Hippocampal formation (tissue), 2 donors: ENCODE measurements at places on chromosomes 7 and 10.

DNA sequence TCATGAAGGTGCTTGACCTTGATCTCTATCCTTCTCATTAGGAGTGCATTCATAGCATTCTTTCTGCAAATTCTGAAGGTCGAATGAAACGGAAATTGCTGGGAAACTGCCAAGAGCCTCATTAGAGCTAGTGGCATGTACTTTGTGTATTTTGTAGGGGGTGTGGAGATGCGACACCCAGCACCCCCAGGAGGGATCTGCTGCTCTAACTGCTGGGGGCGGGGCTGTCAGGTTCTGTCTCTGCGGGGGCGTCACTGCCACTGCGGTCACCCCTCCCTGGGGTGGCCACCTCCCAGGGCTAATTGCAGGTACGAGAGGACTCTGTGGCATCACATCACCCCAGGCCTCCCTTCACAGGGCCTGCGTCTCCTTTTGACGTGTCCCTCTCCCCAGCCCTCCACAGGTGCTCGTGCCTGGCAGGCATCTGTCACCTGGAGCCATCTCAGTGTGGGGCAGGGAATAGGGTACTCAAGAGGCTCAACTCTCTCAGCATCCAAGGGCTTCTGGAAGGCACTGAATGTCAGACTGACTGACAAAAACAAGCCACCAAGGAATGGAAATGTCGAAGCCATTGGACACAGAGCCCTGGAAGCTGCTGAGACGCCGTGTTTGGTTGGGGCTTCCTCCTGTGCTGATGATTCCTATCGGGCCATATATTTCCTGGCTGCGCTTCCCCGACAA, 151.1 kb downstream of the ACTR3B start:
- DNase-seq: no peak

DNA sequence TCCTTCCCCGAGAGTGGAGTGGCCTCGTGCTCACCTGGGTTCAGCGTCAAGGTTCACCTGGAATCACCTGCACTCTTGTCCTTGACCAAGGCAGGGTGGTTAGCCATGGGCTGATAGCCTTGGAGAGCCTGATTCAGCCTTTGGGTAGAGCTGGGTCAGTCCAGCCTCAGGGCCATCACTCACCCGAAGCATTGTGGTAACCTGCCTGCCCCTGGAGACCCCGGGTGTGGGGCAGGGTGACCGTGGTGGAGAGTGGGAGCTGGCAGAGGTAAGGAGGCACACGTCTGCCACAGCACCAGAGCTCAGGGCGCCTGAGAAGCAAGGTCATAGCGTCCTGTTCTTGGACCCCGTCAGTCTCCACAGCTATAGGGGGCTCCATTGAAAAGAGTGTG, 27.8 kb upstream of the WDFY4 start:
- no peak for DNase-seq

GRCh38 chr10:69332278-69333010, 54.1 kb downstream of the HK1 start:
- no peak for DNase-seq

DNA sequence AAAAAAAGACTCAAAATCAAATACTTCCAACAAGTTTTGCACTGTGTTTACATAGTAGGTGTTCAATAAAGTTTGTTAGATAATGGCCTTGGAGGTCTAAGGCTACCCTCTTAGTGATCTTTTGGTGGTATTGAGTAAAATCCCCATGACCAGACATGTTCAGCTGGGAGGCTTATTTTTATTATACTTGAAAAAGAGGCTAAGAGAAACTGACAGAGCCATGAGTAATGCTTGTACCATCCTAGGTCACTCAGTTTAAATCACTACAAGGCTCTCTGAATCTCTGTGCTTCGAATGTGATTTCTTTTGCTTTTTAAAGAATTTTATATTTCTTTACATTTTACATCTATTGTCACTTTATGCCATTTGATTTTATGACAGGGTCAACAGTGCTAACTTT, 90.5 kb downstream of the TWIST1 start:
- DNase-seq: no peak

DNA sequence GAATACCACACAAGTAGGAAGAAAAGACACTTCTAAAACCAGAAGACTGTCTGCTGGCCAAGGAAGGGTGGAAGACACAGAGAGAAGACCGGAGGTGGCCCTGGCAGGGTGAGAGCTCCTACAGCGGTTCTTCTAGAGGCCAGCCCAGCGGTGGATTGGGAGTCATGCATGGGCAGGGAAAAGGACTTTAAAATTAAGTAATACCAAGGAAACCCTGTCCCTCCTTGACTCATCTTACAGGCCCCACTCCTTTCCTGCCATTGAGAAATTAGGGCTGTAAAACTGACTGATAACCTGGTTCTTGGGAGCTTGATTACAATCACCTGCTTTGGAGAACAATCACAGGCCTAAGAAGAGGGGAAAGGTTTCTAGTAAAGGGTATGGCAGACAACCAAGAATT, 16.1 kb downstream of the CALML3 start:
- no peak for DNase-seq

DNA sequence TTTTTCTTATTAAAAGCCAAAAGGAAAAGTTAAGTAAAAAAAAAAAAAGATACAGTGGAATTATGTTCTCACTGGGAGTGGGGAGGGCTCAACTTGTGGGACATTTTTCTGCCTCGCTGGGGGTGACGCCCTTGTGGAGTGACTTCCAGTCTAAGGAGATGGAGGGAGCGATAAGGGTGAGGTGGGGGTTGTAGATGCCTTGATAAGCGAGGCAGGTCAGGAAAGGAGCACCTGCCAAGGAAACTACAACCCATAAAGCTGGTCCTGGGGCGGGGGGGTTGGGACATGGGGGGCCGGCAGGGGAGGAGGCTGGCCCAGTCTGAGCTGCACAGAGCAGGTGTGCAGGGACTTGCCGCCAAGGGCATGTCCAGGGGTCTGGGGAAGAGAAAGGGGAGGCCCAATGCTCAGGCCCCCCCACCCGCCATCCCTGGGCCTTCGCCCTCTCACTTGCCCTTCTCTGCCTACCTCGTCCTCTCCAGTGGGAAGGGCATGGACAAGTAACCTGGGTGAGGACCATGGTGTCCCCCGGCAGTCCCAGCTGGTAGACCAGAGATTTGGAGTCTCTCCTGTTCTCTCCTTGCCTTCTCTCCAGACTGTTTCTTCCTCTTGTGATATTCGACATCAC, 2.5 kb upstream of the TRPV5 start:
- no peak for DNase-seq

DNA sequence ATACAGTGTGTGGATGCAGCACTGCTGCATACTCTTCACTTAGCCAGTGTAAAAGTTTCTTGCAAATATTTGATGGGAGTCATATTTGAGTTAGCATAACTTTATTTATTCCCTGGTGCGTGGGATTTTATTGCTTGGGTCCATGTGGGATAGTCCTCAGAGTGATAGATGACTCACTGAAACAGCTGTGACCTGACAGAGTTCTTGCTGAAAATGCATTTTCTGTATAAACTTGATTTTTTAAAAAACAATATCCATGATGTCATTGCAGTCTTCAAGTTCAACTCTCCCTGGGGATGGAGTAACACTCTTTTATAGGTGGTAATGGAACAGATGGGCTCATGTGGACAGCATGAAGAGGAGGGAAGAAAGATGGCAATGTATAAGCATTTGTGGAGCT, 310.0 kb downstream of the PPP1R3A start:
- no peak for DNase-seq
